ENCODE measurements at places on chromosomes 16 and 17. TPM values are rescaled to one million over a fixed set of nuclear protein-coding genes. Genes with fewer than 3 reads are reported as not detected.
A peak's percentile ranks its signal among the peaks of the same experiment; 100 is the strongest.

DNA sequence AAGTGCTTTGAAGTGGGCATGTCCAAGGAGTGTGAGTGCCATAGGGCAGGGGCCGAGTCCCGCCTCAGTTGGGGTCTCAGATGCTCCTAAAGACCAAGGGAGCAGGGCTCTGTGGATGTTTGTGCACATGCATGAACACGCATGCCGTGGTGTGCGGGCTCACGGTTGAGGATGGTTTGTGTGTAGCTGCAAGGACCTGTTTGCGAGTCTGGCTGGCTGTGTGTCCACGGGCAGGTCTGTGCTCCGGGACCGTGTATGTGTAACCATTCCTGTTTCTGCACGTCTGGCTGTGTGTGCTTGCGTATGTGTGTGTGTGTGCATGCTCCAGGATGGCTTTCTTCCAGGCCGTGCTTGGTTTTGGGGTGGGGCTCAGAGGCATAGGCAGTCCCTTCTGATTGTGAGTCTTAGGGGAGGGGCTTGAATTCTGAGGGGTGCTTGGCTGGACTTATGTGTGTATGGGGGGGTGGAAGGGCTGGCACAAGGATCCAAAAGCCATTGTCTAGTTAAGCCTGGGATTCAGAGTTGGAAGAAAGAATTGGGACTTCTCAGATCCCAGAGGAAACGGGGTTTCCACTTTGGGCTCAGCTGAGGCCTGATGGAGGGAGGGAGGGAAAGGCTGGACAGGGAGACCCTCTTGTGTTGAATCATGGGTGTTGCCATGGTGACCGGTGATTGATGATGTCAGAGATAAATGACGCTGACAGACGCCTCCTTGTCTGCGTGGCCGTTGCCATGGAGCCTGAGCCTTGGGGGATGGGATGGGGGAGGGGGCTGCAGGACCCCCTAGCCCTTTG is 14.4 kb downstream of the GJD3 start:
- no peak for DNase-seq

AANAT gene
- not detected for total RNA-seq

PABPN1L gene
- total RNA-seq = not detected

GRCh38 chr16:610513-611381 is 20.0 kb upstream of the WFIKKN1 start:
- peak; percentile 70 for DNase-seq

TM4SF5 gene
- total RNA-seq = not detected

DNA sequence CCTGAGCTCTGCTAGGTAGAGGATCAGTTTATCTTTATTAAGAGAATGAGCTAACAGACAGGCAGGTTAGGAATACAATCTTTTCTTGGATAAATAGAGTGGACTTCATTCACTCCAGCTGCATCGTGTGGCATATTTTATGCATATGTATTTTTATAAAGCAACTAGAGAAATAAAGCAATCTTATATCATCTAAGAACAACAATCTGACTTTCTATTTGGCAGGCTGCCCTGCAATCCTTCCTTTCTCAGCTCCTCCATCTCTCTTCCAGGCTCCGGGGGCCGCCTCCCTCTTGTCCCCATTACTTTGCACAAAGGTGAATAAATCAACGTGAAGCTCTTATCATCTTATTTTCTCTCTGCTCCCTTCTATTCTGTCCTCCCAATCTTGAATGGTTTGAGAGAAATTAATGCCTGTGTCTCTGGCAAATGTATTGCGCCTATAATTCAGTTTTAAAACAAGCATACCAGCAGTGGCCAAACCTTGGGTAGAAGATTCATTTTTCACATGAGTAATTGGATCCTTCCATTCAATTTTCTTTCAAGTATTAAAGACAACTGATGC is 64.5 kb downstream of the HS3ST3A1 start:
- DNase-seq = no peak

CNGB1 gene
- not detected for total RNA-seq
